H4 (cell line): ENCODE measurements at places on chromosomes 1 and 21.

- no peak for DNase-seq
Observed at GRCh38 chr1:208002672-208003071, 91.7 kb upstream of the CD34 start.

GRCh38 chr1:50110656-50111055 is 1.9 kb downstream of the ELAVL4 start:
- no peak for DNase-seq

DNA sequence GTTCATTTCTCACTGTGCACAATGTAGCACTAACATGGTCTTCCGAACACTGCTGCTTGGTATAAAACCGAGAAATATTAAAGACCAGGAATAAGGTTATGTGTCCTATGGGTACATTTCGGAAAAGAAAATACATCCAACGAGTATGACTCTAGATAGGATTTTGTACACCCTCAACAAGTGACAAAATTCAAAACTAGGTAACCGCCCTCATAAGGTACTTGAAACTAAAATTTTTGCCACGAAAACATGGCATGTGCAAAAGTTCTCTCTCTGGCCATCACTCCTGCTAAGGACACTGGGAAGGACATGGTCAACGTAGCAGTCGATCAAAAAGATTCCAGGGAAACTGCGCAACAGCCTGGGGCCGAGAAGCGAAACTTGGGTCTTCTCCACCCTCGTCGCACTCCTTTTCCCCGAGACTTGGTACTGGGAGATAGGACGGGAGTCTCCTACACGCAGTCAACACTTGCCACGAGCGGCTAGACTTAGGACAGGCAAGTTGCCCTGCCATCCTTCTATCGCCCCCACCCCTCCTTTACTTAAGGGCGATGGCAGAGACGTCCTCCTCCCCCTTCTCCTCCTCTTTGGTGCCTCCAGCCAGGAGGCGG is 338 bp upstream of the TOR1AIP1 start:
- DNase-seq: peak; percentile 90

DNA sequence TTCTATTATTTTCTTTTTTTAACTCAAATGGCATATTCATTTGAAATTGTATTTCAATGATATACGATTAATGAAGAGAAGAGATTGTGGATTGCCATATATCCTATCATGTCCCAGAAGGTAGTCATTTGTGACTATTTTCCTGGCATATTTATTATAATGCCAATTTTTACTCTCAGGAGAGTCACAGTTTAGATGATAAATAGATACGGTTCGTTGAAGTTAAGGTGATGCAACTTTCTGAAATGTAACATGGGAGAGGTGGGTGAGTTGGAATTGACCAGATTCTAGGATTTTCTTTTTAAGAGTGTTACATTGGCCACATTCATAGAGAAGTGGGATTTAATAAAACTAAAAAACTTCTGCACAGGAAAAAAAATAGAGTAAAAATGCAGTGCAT is 1138.5 kb downstream of the NCAM2 start:
- no peak for DNase-seq

DNA sequence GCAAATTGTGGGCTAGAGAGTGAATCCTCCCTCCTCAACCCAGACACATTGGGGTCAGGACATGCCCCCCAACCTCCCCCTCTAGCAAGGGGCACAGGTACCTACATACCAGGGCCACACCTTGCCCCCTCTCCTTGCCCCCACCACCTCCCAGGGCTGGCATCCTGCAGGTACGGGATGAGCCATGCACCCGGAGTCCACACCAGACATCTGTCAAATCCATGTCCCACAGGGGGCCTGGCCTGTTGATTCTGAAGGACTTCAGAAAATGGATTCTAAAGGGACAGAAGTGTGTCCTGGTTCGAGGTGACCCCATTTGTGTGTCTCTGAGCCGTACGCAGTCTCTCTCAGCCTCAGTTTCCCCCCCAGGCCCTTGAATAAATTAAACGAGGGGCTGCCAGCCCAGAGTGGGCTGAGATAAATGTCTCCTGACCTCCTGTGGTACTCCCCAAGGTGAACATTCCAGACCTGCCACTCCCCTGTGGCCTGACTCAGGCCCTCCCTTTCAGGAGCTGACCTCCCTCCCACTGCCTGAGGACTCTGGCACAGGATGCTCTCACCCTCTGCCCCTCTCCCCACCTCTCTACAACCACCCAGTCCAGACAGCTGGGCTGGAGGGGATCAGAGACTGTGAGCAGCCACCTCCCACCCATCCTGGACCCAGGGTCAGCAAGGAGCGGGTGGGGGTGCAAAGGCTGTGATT is 94.5 kb downstream of the EPHB2 start:
- no peak for DNase-seq

GRCh38 chr1:159370855-159371254 is 61.1 kb upstream of the OR10J4 start:
- DNase-seq: no peak

DNA sequence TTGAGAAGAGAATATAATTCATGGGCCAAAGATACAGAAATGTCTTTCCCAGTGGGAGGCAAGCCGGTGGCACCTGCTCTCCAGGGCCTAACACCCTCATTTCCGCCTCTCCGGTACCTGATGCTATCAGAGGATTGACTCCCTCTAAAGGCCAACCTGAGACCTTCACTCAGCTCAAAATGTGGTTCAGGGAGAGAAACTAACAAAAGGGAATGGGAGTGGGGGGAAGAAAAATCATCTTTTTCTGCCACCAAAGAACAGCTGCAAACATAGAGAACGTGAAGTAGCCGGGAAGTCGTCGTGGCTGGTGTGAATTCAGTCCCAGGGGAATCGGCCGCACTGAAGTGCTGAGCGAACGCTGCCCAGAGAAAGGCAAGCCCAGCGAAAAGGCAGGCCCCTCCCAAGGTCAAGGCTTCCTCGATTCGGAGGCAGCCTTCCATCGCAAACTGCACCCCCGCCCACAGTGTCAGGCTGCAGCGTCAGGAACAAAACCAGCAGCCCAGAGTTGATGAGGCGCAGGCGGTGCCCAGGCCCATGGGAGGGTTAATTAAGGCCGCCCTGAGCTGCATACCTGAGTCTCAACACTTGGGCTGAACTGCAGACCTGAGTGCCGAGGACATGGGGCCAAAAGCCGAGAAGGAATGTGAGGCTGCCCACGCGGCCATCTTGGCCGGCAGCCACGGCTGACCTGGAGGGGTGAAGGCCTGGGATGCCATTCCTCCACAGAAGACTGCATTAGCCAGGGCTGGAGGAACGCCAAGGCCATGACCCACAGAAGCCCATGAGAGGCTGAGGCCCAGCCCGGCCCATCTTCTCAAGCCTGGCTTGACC is 160.2 kb downstream of the PSMG1 start:
- no peak for DNase-seq

DNA sequence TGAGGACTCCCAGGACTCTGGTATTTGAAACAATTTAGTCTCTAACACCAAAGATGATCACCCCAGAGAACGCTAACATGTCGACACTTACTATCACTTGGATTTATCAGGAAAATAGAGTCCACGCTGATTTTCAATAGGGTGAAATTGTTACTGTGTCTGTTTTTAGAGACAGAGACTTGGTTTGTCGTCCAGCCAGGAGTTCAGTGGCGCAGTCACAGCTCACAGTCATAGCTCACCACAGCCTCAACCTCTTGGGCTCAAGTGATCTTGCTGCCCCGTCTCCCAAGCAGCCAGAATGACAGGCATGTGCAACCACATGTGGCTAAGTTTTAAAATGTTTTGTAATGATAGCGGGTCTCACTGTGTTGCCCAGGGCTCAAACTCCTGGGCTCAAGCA is 5.3 kb downstream of the SSU72 start:
- DNase-seq: no peak

- DNase-seq: no peak
Observed at GRCh38 chr1:242189591-242189990, 190.7 kb upstream of the MAP1LC3C start.

DNA sequence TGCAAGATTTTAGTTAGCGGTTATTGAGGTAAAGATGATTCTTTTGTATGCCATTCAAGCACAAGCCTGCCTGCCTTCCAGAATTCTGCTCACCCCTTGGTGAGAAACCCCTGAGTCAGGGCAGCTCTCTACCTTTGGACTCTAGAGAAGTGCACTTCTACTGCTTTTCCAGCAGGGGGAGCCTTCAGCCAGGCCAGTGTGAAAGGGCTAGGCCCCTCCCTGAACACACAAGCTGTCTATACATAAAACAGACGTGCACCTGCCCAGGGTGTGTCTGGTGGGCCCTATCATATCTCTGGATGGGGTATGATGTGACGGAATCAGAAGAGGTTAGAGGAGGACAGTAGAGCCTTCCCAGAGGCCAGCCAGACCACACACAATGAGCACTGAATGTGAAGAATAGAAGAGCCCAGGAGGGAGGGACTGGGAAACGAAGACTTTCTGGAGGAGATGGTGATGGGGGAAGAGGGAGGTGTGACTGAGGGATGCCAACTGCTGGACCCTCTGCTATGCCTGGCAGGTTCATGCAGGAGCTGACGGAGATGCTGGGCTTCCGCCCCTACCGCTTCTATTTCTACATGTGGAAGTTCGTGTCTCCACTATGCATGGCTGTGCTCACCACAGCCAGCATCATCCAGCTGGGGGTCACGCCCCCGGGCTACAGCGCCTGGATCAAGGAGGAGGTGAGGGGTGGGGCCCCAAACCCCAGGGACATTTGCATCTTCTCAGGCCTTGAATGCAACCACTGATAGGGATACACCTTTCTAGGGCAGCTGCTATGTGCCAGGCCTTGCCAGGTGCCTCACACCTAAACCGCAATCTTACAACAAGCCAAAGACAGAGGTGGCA is 13.0 kb upstream of the KCNC4 start:
- DNase-seq: peak; percentile 45

DNA sequence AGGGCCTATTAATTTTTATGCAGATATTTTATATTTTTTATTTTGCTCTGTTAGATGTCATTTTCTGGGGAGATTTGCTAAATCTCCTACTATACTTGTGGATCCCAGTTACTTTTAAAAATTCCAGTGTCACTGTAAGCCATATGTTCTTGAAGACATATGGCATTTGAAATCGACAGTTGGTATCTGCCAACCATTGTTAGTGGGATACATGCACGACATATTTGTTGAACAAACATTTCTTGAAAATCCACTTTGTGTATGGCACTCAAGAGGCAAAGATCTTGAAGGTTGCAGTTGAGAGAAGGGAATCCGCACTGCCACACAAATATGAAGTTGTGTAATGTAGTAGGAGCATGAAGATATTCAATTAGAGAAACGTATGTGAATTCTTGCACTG is 287.7 kb downstream of the HHAT start:
- no peak for DNase-seq

GRCh38 chr1:51506537-51506936 is 12.5 kb downstream of the EPS15 start:
- DNase-seq: no peak

- no peak for DNase-seq
Observed at GRCh38 chr1:1778663-1779319, 521 bp upstream of the NADK start.

DNA sequence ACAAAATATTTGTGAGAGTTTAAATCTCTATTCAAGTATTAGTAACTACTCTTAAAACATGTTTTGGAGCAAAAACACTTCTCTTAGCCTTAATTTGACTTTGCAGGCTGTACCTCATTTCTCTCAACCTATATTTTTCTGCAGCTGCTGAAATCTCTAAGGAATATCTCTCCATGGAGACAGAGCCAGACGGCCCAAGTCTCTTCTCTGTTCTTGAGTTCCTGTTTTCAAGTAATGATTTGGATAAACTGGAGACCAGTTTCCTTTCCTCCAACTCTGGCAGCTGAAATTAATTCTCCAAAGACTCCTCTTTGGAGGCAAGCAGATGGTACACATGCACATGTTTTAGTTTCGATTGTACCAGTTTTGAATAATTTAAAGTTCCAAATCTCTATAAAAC is 659.7 kb upstream of the NEGR1 start:
- no peak for DNase-seq

- DNase-seq: peak; percentile 67
Observed at GRCh38 chr1:56584910-56585528, 5.7 kb upstream of the PLPP3 start.

- DNase-seq: no peak
Observed at GRCh38 chr21:17901458-17902079, 82.4 kb upstream of the C21orf91 start.

GRCh38 chr1:17668624-17669175 is 86.4 kb upstream of the ACTL8 start:
- DNase-seq: no peak

DNA sequence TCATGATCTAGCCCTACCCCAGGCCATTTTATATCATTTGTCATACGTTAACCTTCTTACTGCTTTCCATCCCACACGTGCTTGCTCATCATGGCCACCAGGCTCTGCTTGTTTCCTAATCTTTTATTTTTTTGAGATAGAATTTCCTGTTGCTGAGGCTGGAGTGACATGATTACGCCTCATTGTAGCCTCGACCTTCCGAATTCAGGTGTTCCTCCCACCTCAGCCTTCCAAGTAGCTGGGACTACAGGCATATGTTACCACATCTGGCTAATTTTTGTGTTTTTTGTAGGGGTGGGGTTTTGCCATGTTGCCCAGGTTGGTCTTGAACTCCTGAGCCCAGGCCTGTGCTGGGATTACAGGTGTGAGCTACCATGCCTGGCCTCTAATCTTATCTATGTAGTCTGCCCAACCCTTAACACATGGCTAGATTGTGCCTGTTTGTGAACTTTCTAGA is 3.3 kb downstream of the UAP1 start:
- no peak for DNase-seq
